ENCODE measurements at places on chromosomes 13 and 19.

DNA sequence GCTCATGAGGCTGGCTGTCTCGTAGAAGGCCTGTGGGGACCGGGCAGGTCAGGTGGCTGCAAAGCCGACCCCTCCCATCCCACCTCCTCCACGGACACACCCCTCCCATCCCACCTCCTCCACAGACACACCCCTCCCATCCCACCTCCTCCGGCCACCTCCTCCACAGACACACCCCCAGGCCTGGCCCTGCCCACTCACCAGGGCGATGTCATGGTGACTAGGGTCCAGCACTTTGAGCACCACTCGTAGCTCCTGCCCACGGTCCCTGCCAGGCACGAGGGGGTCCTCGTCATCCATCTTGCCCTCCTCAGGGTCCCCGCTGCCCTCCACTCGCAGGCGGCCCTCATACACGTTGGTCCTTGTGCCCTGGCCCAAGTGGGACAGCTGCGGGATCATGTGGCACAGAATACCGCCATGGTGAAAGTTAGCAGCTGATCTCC lies 18.8 kb downstream of the TYK2 start:
- no peak for DNase-seq

DNA sequence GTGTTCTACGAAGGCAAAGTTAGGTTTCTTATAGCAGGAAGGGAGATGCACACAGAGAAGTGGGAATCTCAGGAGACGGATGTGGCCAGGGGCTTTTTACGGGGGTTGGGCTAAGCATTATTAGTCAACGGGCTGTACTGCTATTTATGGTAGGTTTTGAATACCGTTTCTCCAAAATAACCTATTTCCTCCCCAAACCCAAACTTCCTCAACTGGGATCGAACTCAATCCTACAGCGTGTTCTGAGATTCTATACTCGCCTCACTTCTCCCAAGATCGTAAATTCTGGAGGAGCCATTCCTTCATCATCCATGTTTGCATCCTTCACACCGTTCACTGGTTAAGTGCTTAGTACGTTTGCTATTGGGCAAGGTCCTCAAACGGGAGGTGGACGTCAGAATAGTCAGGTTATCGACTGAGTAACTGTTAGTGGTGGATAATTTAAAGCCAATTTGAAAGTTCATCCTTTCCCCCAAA lies 1.2 kb upstream of the TRIM13 start:
- DNase-seq = peak; percentile 11

DNA sequence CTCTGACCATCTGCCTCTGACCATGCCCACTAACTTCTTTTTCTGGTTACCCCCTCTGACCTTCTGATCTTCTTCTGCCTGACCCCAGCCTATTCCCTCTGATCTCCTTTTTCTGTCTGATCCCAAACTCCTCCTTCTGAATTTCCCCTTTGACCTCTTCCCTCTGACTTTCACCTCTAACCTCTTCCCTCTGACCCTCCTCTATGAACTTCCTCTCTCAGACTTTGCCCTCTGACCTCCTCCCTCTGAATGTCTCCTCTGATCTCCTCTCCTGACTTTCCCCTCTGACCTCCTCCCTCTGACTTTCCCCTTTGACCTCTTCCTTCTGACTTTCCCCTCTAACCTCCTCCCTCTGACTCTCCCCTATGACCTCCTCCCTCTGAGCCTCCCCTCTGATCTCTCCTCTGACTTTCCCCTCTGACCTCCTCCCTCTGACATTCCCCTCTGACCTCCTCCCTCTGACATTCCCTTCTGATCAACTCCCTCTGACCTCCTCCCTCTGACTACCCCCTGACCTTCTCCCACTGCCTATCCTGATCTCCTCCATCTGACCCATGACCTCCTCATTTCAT lies 3.5 kb downstream of the COL5A3 start:
- DNase-seq = no peak

DNA sequence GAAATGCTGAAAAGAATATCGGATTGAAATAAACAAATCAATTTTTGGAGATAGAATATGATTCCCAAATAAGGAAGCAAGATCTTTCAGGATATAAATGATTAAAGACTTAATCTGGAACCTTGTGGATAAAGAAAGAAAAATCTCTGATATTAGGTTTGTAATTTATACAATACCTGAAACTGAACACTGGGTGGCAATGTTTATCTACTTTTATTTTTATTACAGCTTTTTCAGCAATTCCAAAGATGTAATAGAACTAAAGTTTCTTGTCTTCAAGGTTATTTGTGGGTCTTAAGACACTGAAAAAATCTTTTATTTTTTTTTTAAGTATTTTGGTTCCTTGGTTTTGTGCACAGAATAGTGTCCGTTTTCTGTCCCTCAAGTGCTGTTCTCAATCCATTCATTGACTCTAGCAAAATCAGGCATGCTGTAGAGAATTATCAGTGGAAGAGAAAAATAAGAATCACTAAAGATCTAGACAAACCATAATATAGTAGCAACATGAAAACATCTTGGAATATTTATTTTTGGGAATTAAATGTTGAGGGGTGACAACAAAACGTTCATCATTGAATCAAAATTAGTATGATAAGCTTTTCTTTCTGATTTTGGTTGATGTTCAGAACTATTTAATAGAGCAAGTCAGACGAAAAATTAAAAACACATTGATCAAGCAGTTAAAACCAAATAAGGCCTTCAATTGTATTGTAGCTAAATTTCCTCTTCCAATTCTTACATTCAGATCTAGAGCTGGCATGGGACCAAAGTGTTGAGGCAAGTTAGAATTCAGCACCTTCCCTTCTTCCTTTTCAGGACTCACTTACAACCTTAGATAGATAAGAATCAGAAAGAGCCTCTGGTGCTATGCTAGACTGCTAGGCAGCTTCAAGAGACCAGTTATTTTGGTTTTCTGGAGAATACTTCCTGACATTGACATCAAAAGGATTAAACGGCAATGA lies 704.4 kb upstream of the PCDH20 start:
- no peak for DNase-seq

GRCh38 chr13:114131583-114132418 lies 622 bp downstream of the RASA3 start:
- DNase-seq = no peak

DNA sequence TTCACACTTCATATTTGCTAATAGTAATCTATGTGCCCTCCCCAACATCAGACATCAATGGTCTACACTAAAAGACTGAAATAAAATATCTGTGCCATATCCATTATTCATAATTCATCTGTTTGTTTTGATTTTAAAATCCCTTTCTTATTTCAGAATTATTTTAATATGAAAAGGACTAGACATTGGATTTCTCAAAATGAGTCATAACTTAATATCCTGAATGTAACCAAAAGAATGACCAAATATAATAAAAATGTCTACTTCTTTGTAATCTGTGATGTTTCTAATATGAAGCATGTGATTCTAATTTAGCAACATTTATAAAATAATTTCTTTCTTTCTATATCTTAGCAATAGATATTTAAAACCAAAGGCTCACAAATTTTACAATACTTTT lies 64.9 kb downstream of the MZT1 start:
- no peak for DNase-seq

- no peak for DNase-seq
Measured at GRCh38 chr13:80256352-80256932, 84.5 kb downstream of the SPRY2 start.

DNA sequence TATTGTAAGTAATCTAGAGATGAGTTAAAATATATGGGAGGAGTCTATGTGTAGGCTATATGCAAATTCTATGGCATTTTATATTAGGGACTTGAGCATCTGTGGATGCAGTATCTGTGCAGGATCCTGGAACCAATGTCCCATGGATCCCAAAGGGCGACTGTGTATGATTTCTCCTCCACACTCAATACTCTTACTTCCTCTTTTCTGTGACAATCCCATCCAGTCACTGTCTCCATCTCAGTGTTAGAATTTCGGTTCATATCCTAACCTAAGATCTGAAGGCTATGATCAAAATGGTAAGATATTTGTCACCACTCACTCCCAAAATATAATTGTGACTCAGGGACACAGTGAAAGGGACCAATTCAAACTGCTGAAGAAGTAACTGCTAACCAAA lies 15.1 kb upstream of the ZNF599 start:
- DNase-seq = no peak

DNA sequence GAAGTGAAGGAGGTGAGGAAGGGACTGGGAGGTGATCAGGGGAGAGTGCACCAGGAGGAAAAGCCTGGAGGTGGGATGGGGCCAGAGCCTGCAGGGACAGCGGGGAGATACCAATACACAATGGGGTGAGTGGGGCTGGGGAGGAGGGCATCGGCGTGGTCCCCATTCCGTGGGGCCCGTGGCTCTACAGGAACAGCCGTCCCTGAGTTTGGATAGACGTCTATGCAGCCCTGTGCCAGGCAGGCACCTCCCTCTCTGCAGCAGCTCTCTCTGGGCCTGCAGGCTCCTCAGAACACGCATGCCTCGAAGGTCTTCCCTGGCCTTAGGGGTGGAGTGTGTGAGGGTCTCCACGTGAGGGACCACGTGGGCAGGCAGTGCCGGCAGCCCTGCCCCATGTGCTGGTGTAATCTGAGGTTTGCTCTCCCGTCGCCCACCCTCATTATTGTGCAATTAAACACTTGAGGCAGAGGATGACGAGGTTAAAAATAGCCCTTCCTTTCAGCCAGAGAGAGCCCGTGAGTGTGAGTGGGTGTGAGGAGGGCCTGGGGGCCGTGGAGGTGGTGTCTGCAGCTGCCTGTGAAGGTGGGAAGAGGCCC lies 16.5 kb downstream of the C2CD4C start:
- no peak for DNase-seq

DNA sequence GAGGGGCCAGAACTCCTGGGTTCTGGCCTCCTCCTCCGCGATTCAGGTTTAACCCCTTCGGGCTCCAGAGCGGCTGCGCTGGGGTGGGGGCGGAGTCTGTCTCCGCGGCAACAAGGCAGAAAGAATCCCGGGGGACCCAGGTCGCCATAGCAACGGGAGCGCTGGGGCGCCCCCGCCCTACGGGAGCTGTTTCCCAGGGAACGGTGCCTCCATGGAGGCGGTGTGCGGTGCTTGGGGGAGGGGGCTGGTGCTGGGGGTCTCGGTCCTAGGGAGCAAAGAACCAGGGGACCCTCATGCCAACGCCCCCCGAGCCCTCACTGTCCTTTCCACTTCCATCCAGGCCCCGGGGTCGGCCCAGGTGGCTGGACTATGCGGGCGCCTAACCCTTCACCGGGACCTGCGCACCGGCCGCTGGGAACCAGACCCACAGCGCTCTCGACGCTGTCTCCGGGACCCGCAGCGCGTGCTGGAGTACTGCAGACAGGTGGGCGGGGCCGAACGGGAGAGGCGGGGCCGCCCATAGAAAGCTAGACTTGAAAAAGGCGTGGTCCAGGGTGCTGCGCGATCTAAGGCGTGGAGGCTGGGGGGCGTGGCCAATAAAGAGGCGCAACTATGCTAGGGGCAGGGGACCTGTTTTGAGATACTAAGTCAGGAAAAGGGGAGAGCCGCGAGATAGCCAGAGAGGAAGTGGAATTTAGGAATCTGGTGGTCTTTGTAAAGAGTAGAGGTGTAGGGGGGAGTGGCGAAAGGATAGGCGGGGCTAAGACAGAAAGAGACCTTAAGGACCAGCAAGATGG lies 1.2 kb downstream of the APLP1 start:
- DNase-seq = peak; percentile 76

DNA sequence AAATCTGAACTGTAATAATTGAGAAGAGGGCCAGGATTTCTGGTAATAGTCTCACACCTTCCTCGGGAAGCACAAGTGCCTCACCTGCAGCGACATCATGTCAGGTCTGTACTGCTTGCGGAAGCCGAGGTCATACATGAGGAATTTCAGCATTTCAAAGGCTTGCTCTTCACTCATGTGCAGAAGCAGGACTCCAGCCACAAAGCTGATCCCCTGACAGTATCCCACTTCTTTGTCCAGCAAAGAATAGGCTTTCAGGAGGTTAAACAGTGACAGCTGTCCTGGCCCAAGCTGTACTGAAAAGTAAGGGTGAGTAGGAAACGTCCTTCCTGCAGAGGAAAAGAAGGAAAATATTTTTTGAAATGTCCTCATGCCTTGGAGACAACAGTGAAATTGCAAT lies 182.7 kb downstream of the TBC1D4 start:
- DNase-seq = no peak

GRCh38 chr19:48158210-48158790 lies 11.8 kb downstream of the LIG1 start:
- no peak for DNase-seq

DNA sequence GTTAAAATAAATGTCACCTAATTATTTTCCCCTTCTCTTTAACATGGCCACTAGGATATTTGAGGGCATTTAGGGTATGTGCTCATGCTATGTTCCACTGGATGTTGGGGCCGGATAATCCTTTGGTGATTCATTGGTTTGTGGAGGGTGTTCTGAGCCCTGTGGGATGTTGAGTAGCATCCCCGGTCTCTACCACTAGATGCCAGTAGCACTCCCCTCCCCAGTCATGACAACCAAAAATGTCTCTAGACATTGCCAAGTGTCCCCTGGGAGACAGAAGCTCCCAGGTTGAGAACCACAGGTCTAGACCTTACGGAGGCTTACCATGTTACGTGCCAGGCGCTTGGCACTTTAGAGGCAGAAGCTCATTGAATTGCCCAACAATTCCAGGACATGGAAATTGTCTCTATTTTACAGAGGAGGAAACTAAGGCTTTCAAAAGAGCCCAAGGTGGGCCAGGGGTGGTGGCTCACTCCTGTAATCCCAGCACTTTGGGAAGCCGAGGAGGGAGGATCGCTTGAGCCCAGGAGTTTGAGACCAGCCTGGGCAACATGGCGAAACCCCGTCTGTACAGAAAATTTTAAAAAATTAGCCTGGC lies 14.1 kb downstream of the SHANK1 start:
- DNase-seq = peak; percentile 25

GRCh38 chr13:79936368-79937136 lies 404.4 kb downstream of the SPRY2 start:
- DNase-seq = no peak

DNA sequence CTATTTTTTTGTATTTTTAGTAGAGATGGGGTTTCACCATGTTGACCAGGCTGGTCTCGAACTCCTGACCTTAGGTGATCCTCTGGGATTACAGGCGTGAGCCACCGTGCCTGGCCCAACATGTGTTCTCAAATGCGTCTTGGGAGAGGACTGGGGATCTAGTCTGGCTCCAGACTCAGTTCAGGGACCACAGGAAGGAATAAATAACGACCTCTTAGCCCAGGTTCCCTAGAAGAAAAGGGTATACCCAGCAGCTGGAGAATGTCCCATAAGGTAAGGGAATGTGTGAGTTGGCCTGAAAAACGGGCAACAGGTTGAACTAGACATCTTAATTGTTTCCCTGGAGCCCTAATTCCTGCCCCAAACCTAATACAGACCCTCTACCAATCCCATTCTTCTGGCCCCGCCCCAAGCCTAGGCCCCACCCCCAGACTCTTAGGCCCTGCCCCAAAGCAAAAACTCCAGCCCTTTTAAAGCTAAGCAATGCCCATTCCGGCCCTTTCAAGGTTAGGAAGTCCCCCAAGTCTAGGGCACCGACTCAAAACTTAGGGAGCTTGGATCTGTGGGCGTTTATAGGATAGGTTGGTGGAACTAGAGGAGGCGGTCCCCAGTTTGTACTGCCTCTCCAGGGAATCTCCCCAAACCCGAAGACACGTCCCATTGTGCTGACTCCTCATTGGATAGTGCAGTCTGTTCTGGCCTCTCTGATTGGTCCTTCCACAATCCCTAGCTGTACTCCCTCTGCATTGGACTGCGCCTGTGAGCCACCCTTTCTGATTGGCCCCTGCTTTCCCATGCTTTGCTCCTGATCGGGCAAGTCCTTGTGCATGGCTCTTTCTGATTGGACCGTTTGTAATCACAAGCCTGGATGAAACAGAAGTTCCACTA lies 5.4 kb upstream of the LRFN1 start:
- DNase-seq = no peak

- DNase-seq = no peak
Measured at GRCh38 chr13:44211286-44211685, 162.3 kb upstream of the SERP2 start.

GRCh38 chr19:2592824-2593223 lies 109.7 kb downstream of the GNG7 start:
- DNase-seq = no peak

GRCh38 chr13:60347690-60348089 lies 49.3 kb upstream of the TDRD3 start:
- DNase-seq = no peak

Data from CD4-positive, alpha-beta T cell treated with Interleukin-2 at 100 ng/mL for 4 hours (primary cell).